SJSA1 (cell line): ENCODE measurements at places on chromosomes 11 and 22.

DNA sequence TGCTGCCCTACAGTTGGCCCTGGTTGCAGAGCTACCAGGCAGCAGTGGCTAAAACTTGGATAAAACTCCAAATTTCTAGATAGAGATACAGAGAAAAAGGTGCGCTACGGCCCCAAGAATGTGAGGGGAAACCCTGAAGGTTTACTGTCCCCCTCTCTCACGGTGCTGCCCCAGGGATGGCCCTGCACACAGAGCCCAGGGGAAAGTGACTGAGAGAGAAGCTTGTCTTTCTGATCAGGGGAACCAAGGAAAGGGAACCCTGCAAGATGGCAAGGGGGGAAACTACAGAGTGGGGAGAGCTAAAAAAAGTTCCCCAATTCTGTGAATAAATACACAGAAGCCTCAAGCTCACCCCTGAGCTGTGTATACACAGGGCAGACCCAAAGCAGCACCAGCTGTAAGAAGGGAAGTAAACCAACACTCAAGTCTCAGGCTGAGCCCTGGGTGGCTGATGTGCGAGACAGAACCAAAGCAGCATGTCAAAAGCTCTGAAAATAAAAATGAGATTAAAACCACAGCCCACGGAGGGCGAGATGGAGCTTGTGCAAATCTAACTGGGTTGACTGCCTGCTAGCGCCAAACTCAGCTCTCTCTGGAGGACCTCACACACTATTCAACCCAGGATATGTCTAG lies 22.1 kb downstream of the GNB1L start:
- no peak overlapping the region for H3K27ac ChIP-seq
- no peaks in the 10 kb centered on the region for H3K4me1 ChIP-seq
- DNase-seq, result no peak
- no peaks in the 10 kb centered on the region for H3K36me3 ChIP-seq
- no peak overlapping the region for H3K4me3 ChIP-seq
- no peaks in the 10 kb centered on the region for H3K27me3 ChIP-seq

DNA sequence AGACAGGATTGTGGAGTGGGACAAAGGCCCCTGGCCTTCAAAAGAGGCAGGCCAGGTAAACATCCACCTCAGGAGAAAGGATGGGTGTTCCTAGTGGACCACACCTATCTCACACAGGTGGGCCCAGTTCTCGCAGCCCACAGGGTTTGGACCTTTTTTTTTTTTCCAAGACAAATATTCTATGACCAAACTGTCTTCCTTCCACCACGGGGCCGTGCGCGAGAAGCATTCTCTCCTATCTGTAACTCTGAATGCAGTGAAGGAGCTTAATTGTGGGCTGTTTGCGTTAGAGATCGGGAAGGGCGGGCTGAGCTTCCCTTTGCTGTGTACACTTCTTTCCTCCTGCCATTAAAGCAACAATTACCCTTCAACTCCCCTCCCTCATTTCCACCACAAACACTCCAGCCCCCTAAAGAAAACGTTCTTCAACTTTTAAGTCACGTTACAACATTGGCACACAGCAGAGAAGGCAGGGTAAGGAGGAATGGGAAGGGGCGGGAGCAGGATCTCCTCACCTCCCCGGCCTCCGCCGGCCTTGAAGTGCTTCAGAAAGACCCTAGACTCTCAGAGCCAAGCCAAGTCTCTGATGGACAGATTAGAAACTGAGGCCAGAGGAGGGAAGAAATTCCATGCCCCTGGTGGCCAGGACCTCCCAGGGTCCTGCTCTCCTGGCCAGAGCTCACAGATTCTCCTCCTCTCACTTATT lies 238.4 kb downstream of the BUD13 start:
- no peaks in the 10 kb centered on the region for H3K36me3 ChIP-seq
- no peak overlapping the region for H3K27ac ChIP-seq
- no peaks in the 10 kb centered on the region for H3K4me1 ChIP-seq
- H3K4me3 ChIP-seq, result no peak overlapping the region
- DNase-seq, result no peak

DNA sequence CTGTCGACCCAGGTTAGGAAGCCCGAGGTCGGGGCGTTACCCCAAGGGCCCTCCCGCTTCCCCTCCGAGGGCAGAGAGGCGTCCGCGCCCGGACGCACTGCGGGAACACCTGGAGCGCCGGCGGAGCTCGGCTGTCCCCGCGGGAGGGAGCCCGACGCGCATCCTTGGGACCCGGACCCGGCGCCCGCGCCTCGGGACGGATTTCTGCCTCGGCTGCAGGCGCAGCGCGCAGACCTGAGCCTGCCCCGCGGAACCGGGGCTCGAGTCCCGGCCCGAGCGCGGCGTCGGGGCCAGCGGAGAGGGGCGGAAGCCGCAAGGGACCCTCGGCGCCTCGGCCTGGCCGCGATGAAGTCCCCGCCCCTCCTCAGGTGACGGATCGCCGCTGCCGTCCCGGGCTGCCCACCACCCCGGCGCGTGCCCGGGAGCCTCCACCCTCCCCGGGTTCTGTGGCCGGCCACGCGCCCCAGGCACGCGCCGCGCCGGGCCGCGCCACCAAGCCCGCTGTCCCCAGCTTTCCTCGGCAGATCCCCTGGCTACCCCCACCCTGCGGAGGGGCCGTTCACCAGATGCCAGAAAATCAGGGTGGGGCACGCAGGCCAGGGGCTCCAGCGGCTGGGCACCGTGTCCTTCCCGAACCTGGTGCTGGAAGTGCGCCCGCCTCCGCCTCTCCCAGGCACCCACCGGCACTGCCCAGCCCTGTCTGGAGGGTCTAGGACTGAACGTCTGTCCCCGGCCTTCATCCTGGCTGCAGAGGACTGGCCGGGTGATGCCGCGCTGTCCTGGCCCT lies 410 bp downstream of the GLB1L3 start:
- peaks cover 29% of the 10 kb centered on the region for H3K27me3 ChIP-seq
- no peak overlapping the region for H3K27ac ChIP-seq
- no peak overlapping the region for H3K4me3 ChIP-seq
- DNase-seq, result no peak
- H3K4me1 ChIP-seq, result no peaks in the 10 kb centered on the region

DNA sequence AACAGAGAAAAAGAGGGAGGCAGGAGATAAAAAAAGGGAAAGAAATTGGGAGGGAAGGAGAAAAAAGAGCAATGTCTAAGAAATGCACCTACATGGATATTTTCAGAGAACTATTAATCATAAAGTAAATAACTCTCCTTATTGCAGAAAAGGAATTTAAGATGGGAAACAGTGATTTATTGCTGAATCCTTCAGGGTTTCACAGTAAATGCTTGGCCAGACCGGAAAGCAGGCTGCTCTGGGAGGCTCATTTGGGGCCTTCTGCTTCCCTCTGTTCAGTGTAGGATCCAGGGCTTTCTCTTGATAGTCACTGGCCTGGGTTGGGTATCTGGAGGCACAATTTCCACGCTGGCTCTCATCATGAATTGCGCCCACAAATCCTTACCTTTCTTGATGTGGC lies 324.3 kb upstream of the SORL1-AS1 start:
- H3K27me3 ChIP-seq, result no peaks in the 10 kb centered on the region
- H3K4me1 ChIP-seq, result no peaks in the 10 kb centered on the region
- H3K27ac ChIP-seq, result no peak overlapping the region
- H3K36me3 ChIP-seq, result no peaks in the 10 kb centered on the region
- no peak for DNase-seq
